Kasumi-1 (cell line): ENCODE measurements at places on chromosomes 5 and 9.

DNA sequence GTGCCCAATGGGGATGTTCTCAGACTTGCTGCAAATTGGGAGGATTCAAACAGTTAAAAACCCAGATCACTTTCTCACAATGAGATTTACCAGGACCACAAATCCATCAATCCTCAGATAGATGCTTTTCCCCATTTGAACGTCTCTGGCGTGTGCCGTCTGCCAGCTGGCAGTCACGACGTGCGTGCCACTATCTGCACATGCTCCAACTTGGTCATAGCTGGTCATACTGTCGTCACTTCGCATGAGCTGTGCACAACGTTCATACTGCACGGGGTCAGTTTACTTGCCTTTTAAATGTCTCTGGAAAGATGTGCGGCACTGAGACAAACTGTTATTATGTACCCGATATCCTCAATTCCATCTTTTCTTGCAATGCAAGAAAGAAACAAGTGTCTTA, 118.3 kb upstream of the RAPGEF1 start:
- no peak for DNase-seq

DNA sequence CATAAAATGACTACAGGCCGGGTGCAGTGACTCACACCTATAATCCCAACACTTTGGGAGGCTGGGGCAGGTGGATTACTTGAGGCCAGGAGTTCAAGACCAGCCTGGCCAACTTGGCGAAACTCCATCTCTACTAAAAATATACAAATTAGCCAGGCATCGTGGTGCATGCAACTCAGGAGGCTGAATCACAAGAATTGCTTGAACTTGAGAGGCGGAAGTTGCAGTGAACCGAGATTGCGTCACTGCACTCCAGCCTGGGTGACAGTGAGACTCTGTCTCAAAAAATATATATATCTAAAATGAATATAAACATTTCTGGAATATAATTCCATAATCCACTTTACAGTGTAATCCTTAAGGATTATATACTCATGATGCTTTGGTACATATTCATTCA, 66.5 kb downstream of the TEX10 start:
- DNase-seq: no peak

GRCh38 chr5:386432-387341, 56.3 kb upstream of the EXOC3 start:
- no peak for DNase-seq

DNA sequence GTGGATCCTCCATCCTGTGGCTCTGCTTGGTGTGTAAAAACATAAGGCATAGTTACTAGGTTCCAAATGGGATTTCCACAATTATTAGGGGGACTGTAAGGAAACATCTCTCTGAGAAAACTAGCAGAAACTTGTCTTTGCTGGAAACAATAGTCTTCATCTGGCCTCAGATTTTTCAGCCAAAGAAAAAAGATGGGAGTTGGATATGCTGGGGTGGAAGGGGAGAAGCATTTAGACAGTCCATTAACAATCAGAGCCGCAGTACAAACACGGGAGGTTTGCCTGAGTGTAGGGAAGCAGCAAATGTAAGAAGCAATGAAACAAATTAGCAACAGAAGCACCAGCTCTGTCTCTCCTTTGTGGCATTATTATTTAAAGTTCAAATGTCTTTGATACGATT, 402.7 kb upstream of the ZNF608 start:
- DNase-seq: no peak

DNA sequence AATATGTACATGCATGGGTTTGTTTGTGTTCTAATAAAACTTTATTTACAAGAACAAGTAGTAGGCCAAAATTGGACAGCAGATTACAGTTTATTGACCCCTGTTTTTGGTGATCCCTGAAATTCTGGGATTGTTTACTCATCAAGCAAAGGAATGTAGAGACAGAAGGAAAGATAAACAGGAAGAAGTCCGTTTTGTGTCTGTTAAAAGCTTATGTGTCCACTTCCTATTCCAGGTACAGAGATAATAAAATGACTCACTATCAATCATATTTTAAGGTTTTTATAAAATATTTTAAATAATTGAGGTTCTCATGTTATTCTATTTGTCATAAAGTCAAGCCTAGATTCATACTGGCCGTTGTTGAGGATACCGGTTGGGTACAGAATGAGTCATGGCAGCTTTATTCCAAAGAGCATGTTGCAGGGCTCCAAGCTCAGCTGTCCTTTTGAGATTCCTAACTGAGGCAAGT, 214.9 kb upstream of the DAB2 start:
- no peak for DNase-seq

DNA sequence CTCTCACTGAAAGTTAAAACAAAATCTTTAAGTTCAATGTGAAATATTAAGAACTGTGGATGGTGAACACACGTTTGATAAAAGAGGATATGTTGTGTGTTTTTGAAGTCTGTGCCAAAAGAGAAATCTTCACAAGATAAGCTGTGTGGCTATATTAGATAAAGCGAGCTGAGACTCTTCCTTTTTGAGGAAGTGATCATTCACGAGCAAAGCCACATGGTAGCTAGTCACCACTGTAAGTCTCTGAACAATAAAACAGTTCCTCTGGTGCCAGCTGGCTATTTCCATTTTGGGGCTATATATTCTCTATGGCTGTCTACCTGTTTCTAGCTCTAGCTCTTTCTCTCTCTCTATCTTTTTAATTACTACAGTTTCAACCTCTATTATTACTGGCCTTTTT, 1849.2 kb upstream of the C9orf72 start:
- peak; percentile 62 for DNase-seq

DNA sequence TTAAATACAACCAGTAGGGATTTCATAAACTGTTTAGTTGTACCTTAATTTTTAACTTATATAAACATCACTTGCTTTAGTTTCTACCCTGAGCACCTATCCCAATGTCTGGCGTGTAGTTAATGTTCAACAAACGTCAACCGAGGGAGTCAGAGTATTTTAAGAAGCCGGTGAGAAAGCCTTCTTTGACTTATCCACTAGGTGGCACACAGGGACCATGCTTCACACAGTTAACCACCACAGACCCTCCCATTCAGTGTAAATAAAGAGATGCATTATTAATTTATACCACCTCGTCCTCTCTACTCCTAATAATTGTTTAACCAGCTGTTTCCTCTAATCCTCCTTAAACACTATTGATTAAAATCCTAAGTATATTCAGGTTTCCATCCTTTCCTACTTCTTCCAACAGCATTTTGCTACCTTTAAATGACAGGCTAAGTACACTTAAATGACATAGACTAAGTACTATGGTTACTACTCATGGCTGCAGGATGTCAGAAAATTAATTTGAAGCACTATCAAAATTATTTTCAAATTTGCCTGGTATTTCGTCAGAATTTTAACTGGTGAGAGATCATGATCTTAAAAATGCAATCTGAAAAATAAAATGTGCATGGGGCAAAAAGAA, 2.3 kb downstream of the HAPLN1 start:
- DNase-seq: peak; percentile 92

GRCh38 chr5:178590924-178591423, 781 bp upstream of the COL23A1 start:
- DNase-seq: no peak
